ENCODE measurements at places on chromosomes 4 and X. TPM values are rescaled to one million over a fixed set of nuclear protein-coding genes. Genes with fewer than 3 reads are reported as not detected.

Gene FRMPD4
- total RNA-seq, result 0.05 TPM

Gene ARMCX2
- 3.6 TPM for total RNA-seq

Gene ACSL4
- 76.7 TPM for total RNA-seq

Gene PDGFRA
- 32.6 TPM for total RNA-seq

Gene SCRG1
- total RNA-seq, result not detected

Gene FGFBP1
- not detected for total RNA-seq

Gene ANOS1
- total RNA-seq, result 0.37 TPM

Data from right lobe of liver (tissue), 6 donors.